ENCODE measurements at places on chromosomes 6 and 20. TPM values are rescaled to one million over a fixed set of nuclear protein-coding genes. Genes with fewer than 3 reads are reported as not detected.

The SYCP2 gene
- total RNA-seq: 1.7 TPM

The VSTM2L gene
- total RNA-seq: 6.9 TPM

The TSHZ2 gene
- 1.3 TPM for total RNA-seq

The TMEM217 gene
- total RNA-seq: 0.40 TPM

Measured in Daoy (cell line).